Fibroblast of skin of scalp (primary cell): ENCODE measurements at places on chromosomes 7 and 10.
A peak's percentile ranks its signal among the peaks of the same experiment; 100 is the strongest.

DNA sequence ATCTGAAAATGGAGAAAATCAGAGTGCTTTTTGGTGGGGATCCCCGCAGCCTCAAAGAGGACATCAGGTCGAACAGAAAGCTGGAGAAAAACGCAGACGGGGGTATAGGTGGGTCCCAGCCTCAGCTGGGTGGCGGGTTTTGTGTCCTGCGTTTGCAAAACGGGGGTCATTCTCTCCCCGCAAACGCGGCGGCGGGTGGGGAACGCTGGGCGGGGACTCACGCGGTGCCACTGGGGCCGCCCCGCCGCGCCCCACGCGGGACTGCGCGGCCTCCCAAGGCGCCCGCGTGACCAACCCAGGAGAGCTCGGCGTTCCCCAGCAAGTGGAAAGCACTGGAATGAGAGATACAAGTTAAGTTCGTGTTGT, 806 bp upstream of the VIPR2 start:
- DNase-seq, result no peak

DNA sequence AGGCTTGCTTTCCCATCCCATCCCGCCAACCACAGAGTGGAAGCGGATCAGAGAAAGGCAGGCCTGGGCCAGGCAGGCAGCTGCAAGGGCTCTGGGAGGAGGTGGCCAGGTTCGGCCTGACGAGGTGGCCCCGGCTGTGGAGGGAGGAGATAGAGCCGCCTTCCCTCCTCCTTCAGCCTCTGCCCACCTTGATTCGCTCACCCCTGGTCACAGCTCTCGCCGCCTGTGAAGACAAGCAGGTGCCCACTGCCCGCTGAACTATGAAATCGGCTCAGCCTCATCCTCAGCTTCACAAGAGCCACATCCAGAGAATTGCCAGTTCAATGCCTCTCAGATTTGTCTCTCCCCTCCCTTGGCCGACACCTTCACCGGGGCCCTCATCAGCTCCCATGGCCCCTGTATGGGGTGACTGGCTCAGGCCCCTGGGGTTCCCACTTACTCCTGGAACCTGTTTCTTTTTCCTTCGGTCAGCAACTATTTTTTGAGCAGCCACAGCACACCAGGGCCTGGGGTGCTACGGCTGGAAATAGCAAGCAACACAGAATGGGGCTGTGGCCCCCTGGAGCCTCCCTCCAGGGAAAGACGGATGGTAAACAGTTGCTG, 80.0 kb upstream of the CHST15 start:
- DNase-seq, result no peak

GRCh38 chr7:114865564-114865963, 56.3 kb upstream of the MDFIC start:
- DNase-seq, result peak; percentile 74

GRCh38 chr7:134458341-134458805, 527 bp downstream of the AKR1B1 start:
- DNase-seq, result peak; percentile 58

DNA sequence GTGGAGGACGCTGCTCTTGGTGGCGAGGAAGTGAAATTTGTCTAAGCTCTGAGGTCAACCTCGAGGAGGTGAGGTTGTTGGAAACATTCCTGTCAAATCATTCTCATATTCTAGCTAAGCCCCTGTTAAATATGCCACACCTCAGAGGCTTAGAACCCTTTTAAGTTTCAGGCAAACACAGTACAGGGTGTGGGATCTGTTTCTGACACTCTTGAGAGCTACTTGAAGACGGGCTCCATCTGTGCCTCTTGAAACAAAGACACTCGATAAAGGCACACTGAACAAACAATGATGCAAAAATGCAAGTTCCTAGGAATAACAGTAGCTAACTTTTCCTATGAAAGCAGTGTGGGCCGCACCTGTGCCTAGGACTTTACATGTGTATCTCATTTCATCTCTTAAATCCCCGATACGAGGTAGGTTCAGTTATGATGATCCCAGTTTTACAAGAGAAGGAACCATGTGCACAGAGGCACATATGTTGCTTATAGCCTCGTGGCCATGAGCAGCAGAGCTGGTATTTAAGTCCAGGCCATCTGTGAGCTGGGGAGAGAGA, 299.2 kb downstream of the CCDC3 start:
- DNase-seq, result no peak

- no peak for DNase-seq
Measured at GRCh38 chr7:98520356-98520951, 96.6 kb upstream of the NPTX2 start.

- no peak for DNase-seq
Measured at GRCh38 chr7:23404546-23405239, 65.6 kb downstream of the IGF2BP3 start.

GRCh38 chr10:132875435-132875834, 66.9 kb downstream of the CFAP46 start:
- DNase-seq, result no peak

DNA sequence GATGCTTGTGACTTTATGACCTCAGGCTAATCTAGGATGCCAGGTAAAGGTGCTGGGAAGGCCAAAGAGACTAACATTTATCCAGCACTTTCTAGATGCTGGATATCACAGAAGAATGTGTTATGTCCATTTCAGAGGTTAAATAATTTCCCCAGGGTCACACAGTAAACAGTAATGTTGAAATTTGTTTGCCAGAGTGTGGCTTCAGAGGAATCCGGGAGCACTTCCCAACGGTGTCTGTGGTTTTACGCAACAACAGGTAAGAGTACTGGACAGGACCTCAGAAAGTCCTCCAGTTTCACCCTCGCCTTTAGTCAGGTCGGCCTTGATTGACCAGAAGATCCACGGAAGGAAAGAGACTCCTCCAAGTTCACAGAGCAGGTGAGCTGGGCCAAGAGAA, 1.7 kb downstream of the SHTN1 start:
- DNase-seq, result no peak

- DNase-seq, result no peak
Measured at GRCh38 chr7:150923802-150924201, 54.3 kb downstream of the KCNH2 start.

GRCh38 chr7:116169060-116169459, 41.3 kb upstream of the TES start:
- peak; percentile 72 for DNase-seq

GRCh38 chr10:98308669-98309365, 40.8 kb upstream of the LOXL4 start:
- DNase-seq, result peak; percentile 31

GRCh38 chr7:151756076-151756731, 120.7 kb downstream of the PRKAG2 start:
- DNase-seq, result peak; percentile 48

DNA sequence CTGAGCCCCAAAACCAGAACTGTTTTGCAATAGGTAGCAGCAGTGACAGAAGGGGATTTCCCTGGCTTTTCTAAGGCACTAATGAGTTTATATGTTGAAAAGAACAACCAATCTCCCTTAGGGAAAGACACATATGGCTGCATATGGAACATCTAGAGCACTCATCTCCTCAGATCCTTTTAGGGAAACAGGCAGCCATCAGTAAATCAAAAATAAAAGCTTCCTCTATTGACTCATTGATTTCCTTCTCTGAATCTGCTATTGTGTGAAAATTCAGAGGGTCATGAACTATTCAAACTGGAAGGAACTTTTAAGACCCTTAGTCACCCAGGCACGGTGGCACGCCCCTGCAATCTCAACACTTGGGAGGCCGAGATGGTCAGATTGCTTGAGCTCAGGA, 110.9 kb upstream of the NANOS1 start:
- DNase-seq, result no peak

- no peak for DNase-seq
Measured at GRCh38 chr10:1829712-1830111, 92.4 kb upstream of the ADARB2 start.
